ENCODE measurements at places on chromosomes 16 and 17.
A peak's percentile ranks its signal among the peaks of the same experiment; 100 is the strongest.

GRCh38 chr17:68768804-68769203, 167.6 kb upstream of the FAM20A start:
- DNase-seq: no peak

DNA sequence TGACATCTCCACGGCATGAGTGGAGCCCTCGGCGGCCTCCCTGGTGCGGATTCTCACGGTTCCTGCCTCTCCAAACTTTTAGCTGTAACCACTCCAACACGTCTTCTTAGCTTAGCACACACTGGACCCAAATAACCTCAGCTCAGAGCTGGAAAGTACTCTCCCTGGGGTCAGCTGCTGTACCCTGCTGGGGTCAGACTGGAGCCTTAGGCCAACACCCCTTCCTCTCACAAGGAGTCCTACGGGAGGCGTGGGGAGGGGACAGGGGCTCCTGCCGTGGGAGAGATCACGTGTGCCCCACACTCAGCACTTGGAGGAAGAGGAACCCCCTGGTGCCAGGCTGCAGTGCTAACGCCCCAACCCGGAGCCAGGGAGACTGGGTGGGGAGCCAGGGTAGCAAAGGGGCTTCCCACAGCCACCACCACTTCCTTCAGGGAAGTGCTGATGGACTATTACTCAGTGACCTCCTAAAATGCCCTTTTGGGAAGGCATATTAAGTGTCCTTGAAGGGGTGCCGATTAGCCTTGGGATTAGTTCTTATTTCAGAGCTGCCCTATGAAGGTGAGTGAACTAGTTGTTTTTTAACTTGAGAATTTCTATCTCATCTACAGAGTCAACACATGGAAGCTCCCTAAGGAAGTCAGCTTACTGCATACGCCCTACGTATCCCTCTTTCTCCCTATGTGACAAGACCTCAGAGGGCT, 124.0 kb downstream of the HIC1 start:
- peak; percentile 36 for DNase-seq

- DNase-seq: no peak
These were observed 3.0 kb downstream of the ALDH3A1 start for GRCh38 chr17:19744922-19745757.

DNA sequence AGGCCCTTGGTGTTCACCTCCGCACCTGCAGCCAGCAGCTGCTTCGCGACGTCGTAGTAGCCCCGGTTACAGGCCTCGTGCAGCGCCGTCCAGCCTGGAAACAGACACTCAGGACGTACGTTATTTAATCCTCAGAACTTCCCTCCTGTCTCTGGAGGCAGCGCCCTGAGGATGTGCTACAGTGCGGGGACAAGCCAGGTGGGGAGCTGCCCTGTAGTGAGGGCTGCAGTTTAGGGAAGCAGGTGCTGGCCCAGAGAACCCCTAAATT, 71.0 kb downstream of the ZNF778 start:
- no peak for DNase-seq

- DNase-seq: no peak
These were observed 13.3 kb downstream of the SOCS1 start for GRCh38 chr16:11242658-11243057.

GRCh38 chr17:28136923-28137322, 94.4 kb downstream of the NLK start:
- no peak for DNase-seq

DNA sequence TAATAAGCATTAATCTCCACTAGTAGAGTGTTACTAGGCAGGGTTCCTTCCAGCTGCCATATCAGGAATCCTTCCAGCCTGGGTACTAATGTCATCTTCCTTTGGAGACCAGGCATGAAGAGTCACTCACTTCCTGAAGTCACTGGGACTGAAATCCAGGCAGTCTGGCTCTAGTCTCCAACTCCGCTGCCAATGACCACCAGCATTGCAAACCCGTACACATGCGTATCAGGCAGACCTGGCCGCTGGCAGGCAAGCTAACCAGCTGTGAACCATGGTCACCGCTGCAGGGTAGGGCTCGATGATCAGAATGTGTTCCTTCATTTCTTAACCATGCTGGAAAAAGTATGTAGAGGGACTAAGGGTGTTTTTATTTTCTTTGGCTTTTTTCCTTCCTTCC, 255.5 kb downstream of the CDH13 start:
- DNase-seq: no peak

Measured in smooth muscle cell of the brain vasculature (primary cell).